ENCODE measurements at places on chromosomes 7 and 10.

GRCh38 chr7:20340839-20341238 is 10.1 kb downstream of the ITGB8 start:
- DNase-seq, result no peak

DNA sequence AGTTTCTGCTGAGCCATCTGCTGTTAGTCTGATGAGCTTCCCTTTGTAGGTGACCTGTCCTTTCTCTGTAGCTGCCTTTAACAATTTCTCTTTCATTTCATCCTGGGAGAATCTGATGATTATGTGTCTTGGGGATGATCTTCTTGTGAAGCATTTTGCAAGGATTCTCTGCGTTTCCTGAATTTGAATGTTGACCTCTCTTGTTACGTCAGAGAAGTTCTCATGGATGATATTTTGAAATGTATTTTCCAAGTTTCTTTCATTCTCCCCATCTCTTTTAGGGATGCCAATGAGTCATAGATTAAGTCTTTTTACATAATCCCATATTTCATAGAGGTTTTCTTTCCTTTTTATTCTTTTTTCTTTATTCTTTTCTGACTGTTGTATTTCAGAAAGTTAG is 184.2 kb upstream of the BET1 start:
- DNase-seq, result no peak

DNA sequence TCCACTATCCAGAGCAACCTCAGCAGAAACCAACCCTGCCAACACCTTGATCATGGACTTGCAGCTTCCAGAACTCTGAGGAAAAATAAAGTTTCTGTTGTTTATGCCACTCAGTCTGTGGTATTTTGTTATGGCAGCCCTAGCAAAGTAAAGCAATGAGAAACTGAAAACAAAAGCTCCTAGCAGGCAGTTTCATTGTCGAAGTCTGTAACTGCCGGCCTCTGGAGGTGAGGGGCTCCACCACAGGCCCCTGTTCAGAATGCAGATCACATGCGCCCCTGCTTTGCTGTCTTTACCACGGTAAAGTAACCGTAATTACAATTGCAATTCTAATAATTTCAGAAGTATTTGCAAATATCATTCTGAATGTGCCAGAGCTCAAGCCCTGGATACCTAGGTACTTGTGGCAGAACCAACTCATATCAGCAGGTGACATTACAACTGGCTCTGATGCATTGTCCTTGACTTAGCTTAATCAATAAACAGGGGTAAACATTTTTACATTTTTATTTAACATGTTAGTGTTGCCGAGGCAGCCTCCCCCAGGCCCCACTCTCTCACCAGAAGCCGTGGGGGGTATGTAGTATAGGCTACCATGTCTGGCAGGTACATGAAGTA is 193.2 kb downstream of the ELMO1 start:
- DNase-seq, result no peak

- no peak for DNase-seq
Observed at GRCh38 chr7:95840953-95841950, 68.9 kb downstream of the DYNC1I1 start.

DNA sequence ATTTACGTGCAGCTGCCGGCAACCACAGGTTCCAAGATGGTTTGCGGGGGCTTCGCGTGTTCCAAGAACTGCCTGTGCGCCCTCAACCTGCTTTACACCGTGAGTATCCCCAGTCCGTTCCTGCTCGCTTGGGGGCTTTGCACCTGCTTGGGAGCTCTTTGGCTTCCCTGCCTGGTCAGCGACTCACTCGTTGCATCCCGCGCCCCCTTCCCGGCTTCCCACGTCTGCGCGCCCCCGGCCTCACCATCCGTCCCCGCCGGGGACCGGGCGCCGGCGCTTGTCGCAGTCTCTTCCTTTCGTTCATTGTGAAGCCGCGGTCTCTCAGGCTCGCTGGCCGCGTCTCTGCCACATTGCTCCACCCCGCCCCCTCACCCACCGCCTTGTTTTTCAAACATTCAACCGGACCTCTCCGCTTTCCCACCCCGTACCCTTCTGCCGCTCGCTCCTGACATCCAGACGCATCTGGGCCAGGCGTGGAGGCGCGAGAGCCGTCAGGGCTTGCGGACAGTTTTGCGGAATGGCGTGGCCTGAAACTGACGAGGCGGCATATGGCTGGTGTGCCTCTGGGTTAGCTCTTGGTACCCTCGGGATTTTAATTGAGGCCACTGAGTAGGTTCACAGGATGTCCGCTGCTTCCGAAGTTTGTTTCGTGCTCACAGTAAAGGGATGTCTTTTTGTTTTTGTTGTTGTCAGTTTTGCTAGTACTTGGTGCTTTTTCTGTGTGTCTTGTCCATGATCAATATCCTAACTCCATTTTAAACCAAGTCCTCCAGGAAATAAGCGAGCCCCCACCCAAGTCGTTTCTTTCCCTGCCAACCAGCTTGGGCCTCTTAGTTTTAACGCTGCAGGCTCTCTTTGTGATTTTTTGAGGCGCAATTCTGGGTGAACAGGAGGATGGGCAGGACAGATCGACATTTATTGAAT is 639 bp downstream of the TSPAN13 start:
- no peak for DNase-seq

DNA sequence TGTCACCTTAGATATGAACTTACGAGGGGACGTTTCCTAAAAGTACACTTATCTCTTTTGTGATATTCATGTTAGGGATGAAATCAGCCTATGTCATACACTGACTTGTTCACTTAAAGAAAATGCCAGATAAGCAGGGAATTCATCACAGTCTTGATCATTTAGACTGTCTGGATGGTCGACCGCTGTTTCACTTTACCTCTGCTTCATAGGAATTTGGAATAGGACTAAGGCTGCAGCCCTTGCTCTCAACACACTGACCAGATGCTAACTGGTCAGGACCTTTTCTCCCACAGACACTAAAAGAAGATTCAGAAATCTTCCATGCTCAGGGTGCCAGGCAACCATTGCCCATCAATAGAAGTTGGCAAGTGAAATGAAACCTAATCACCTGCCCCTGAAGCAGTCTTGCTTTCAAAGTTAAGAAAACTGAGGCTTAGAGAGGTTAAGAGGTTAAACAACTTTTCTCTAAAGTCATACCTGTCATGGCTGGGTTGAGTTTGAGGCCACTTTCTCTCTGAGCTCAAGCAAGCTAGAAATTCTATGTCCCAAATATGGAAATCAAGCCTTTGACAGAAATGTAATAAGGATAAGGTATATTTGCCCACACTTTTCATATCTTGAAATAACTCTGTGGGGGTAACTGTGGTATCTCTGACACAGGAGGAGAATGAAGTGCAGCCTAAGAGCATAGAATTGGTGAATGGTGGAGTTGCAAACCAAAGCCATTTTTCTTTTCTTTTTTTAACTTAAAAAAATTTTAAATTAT is 77.1 kb downstream of the MAP3K8 start:
- DNase-seq, result no peak

GRCh38 chr7:43612599-43613589 is 30.0 kb downstream of the STK17A start:
- DNase-seq, result no peak

DNA sequence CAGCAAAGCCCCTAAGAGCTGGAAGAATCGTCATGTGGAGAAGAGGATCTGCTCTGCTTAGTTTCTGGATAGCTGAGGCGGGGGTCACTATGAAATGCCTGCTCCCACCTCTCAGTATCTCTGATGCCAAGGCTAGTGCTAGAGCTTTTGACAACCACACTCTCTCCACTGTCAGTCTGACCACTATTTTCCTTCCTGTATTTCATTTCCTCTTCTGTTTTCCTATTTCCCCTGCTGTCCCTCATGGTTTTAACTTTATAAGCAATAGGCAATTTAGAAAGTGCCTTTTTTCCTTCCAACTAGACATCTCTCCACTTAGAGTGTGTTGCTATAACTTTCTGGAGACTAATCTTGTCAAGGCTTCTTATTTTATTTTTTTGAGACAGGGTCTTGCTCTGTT is 23.6 kb downstream of the C7orf57 start:
- DNase-seq, result no peak

- no peak for DNase-seq
Observed at GRCh38 chr10:12638103-12638502, 288.8 kb downstream of the CAMK1D start.

DNA sequence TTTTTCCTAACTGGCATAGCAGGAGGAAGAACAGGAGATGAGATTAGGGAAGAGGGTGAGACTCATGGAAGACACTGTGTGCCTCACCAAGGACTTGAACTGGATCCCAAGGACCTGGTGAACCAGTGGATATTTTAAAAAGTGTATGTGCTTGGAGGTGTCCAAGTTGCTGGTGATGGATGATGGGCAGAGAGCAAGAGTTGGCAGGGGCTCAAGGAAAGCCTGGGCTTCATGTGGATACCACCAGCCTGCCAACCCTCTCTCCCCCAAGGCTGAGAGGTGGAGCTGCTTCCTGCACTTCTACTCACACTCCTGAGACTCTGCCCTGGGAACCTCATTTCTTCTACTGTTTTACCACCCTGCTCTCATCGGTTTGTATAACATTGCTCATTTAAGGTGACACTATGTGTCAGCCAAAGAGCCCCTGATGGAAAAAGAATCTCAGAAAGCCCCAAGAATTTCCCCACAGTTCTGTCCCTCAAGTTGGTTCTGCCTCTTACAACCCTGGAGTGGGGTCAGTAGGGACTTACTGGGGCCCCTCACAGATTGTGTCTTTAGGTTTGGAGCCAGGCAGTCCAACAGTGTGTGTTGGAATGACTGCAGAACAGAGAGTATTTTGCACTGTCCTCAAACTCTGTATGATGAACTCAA is 56.2 kb upstream of the PDCD4 start:
- DNase-seq, result no peak

DNA sequence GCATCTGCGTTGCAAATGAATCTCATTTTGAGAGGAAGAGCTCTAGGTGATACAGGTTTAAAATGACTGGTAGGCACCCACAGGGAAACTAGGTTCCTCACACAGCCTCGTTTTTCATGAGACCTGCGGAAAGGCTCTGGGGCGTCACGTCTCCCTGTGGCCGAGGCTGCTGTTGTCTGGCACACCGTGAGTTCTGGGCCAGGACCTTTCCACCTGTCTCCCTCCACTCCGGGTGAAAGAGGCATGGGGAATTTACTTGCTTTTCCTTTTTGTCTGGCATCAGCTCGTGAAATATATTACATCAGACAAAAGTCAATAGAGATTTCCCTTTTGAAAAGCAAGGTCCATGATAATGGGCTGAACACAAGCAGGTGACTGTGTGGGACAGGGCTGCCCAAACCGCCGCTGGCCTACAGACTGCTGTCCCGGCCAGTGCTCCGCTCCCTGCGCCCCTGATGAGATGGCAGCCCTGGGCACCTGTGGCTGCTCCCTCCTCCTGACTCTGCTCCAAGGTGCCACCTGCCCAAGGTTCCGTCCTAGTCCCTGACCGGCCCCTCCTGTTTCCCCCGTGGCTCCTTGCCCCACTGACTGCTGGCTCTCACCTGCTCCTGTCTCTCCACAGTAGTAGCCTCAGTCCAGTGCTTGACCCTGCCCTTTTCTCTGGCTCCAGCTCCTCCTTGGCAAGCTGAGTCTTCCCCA is 109.6 kb downstream of the NKX6-2 start:
- DNase-seq, result no peak

DNA sequence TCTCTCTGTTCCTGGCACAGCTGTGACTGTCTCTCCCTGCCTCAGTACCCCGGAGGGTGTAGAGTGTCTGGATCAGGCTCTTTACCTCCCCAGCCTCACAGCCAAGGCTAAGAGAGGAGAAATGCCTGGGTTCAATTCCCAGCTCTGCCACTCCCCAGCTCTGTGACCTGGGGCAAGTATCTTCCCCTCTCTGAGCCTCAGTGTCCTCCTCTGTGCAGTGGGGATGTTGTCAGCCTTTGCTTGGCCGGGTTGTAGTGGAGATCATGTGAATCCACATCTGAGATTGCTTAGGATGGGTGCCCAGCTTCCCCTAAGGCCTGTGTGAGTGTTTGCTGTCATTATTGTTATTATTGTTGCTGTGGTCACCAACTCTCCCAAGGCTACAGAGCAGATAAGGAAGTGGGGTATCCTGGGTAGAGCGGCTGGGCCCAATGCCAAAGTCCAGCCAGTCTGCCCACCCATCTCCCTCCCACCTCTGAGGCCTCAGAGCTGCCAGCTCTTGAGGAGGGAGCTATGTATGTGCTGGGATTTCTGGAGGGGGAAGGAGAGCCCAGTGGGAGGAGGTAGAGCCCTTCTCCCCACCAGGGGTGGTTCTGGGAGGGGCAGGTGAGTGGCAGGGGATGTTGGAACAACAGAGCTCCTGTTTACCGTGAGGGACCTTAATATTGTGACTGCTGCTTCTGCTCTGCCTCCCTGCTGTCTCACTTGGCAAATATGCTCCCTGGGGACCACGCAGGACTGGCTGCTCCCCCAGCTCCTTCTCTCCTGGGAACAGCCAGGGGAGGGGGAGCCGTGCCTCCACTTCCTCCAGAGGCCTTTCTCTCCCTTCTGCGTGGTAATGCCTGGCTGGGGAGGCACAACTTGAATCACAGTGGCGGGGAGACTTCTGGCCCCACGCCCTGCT is 170.5 kb downstream of the RPS24 start:
- no peak for DNase-seq

GRCh38 chr10:130300608-130301020 is 164.4 kb downstream of the GLRX3 start:
- no peak for DNase-seq

DNA sequence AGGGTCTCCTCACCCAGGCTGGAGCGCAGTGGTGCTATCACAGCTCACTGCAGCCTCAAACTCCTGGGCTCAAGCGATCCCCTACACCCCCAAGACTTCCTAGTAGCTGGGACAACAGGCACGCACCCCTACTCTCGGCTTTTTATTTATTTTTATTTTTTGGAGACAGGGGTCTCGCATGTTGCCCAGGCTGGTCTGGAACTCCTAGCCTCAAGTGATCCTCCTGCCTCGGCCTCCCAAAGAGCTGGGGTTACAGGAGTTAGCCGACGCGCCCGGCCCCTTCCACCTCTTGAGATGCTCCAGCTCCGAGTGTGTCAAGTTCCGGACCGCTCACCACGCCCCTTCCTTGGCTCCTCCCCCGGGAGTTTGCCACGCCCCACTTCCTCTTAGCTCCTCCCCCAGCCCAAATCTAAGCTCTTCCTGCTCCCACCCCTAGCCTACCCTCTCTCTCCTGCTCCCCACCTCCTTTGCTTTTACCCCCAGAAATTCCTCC is 6.3 kb downstream of the NAT16 start:
- DNase-seq, result no peak

DNA sequence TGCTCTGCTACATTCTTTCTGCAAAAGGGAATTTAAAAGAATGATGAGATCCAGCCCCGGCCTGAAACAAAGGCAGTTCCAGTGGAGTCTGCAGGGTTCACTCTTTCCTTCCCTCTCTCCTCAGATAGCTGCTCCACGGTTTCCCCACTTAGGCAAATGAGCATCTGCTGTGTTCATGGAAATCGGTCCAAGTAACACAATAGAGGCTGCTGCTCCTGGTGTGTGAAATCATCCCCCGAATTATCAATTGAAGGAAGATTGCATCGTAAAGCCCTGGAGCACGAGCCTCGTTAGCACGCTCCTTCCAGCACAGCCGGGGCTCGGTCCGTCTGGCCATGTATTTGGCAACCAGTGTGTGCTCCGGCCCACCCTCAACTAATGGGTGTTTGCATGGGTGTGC is 108.3 kb upstream of the DPP6 start:
- no peak for DNase-seq

GRCh38 chr7:17506095-17506494 is 207.6 kb downstream of the AHR start:
- no peak for DNase-seq
